ENCODE measurements at places on chromosomes 1 and 21.

DNA sequence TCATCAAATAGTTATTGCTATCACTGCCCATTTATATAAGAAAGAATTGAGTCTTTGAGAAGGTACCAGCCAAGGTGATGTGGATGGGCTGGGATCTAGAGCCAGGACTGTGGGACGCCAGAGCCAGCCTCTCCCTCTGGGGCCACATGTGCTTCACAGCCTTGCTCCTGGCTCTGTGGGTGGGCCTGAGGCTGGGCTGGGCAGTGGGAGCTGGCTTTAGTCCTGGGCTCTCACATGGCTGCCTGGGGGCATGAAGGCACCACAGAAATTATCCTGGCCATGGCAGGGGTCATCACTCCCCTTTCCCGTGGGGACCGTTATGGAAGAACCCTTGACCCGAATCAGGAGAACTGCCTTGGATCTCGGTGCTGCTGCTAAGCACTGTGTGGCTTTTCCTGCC is 203.1 kb downstream of the TRABD2B start:
- DNase-seq: no peak

GRCh38 chr21:33857846-33858666 is 57.5 kb downstream of the ATP5PO start:
- DNase-seq: no peak

DNA sequence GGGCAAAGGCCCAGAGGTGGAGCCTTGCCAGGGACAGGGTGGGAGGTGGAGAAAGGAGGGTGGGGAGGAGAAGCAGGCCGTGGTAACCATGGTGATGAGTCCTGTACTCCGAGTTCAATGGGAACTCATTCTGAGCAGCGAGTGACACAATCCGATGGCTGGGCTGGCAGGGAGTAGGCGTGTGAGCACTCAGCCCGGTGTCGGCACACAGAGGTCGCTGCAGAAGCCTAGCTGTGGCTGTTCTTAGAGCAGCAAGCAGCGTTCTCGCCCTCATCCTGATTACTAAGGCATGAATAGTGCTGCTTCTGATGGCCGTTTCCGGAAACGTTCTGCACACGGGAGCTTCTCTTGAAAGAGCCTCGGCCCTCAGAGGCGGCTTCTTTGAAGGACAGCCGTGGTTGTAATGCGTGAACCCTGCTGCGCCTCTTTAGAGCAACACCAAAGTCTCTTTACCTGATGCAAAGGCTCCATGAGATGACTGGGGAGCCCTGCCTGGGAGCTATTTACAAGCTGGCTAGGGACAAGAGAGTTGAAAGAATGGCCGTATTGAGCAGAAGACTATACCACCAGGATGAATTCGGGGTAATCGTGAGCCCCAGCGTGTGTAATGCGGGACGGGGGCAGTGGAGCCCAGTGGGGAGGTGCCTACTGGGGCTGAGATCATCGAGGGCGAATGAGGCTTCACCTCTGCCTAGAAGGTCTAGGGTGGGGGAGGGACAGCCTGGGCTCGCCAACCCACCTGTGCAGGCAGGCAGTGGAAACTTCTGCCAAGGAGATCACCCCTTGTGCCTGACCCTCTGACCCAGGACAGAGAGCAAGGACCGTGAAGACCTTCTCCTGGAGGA is 72.8 kb upstream of the PAX7 start:
- DNase-seq: peak; percentile 47

DNA sequence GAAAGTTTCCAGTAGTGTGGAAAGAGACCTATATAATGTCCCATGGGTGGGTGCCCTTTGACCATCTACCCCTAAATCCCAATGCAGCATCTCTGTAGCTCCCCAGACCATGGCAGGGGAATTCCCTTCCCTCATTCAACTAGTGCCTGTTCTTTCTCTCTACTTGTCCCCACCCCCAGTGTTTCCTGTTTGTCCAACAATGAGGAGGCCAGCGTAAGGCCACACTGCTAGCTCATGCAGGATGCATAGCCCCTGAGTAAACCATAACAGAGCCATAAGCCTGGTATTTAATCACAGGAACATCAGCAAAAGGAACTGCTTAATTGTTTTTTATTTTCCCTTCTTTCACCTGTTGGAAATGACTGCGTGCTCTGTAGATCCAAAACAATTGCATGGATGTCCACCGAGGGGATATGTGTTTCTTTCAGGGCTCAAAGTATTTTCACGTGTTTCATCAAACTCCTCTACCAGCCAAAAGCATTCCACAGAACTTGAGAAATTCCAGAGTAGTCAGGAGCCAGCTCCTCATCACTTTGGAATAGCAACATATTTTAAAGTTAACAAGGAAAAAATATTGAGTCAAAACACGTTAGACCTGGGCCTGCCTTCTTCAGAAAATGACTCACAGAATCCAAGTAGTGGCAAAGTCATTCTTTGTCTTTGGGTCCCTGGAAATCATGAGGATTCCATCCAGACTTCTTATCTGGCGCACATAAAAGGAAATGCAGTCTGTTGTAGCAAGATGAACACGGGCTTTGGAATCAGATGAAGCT is 162.5 kb upstream of the SGIP1 start:
- DNase-seq: no peak

Measured in hypothalamus (tissue), 51 donors.